ENCODE measurements at places on chromosomes 3 and 15. TPM values are rescaled to one million over a fixed set of nuclear protein-coding genes. Genes with fewer than 3 reads are reported as not detected.

- DNase-seq: no peak
Measured at GRCh38 chr15:70382762-70383458, 285.2 kb upstream of the TLE3 start.

DNA sequence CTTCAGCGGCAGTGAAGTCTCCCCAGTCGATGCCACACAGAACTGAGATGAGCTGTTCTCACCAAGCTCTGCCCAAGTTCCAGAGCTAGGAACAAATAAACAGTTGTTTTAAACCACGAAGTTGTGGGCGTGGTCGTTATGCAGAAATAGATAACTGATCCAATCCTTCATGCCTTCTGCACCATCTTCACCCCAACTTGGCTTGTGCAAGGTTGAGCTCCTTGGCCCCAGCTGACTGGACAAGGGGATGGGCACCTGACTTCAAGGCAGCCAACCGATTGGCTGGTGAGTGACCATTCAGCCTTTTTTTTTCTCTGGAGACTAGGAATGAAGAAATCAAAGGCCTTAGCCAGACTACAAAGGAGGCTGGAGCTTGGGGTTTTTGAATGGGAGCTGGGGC is 23.9 kb downstream of the LINGO1 start:
- DNase-seq: no peak

DNA sequence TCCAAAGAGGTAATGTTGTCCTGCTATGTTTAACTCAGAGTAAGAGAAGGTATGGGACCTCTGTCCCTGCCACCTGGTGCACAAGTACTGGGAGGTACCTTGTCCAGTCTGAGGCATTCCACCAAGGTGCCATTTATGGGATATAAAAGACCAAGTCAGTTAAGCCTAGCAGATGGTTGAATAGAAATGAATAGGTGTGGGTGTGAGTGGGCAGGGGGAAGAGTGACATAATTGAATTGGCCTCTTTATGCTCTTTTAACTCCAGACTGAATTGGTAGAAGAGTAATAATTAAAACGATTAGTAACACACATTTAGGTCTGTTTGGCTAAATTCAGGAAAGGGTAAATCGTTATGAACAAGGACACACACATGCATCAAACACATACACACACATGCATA is 562 bp downstream of the ADGRG7 start:
- no peak for DNase-seq

- DNase-seq: no peak
Measured at GRCh38 chr15:82543160-82543559, 2.9 kb upstream of the RPS17 start.

- DNase-seq: no peak
Measured at GRCh38 chr15:87712211-87712610, 544.3 kb downstream of the NTRK3 start.

DNA sequence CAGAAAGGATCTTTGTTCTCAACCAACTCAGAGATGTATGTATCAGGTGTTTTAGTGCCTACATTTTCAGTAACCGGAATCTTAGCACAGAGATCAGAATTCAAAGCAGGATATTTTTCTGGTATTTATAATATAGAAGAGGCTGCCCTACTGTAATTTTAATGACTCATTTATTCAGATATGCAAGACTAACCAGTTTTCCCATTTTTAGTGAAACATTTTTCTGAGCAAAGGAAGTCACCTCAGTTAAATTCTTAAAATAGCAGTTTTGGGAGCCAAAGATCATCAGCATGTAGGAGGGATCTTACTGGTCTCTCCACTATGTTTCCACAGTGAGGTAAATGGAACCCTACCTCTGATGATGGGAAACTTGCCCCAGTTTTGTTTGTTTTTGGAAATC is 42.0 kb downstream of the SRP14 start:
- no peak for DNase-seq

DNA sequence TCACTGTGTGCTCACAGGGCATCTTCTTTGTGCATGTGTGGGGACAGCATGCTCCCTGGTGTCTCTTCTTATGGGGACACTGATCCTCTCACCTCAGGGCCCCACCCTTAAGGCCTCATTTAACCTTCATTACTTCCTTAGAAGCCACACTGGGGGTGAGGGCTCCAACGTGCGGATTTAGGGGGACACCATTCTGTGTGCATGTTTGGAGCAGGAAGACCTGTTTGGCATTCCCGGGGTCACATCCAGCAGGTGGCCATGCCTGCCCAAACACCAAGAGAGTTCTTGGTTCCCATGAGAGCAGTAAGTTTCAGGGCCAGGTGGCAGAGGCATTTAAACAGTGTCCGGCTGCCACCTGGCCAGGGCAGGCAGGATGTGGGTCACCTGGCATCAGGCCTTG is 24.8 kb downstream of the PRR20G start:
- DNase-seq: no peak

RNU5B-1 gene
- total RNA-seq: 54.0 TPM

DAZL gene
- not detected for total RNA-seq

TM4SF18 gene
- total RNA-seq: 19.7 TPM

ZNF502 gene
- 6.0 TPM for total RNA-seq

XCR1 gene
- 1.4 TPM for total RNA-seq

TRPM1 gene
- total RNA-seq: not detected

MAP2K5 gene
- 18.6 TPM for total RNA-seq
